ENCODE measurements at places on chromosomes 13 and 19. TPM values are rescaled to one million over a fixed set of nuclear protein-coding genes. Genes with fewer than 3 reads are reported as not detected.

DNA sequence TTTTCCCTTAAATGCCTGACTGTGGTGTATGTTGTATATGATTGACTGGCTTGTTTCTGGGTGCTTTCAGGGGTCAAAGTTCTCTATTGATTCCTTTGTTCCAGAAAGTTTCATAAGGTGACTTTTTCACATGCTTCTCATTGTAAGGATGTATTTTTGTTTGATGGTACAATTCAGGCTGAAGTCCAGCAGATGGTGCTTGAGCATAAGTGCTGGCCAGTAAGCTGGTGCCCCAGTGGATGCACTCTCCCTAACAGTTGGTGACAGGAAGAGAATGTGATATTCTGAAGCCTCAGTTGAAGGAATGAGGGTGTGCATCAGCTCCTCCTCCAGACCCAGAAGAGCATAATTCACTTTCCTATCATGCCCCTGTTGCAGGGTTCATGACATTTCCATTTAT lies 1941.6 kb upstream of the PRR20A start:
- DNase-seq = peak; percentile 0

DNA sequence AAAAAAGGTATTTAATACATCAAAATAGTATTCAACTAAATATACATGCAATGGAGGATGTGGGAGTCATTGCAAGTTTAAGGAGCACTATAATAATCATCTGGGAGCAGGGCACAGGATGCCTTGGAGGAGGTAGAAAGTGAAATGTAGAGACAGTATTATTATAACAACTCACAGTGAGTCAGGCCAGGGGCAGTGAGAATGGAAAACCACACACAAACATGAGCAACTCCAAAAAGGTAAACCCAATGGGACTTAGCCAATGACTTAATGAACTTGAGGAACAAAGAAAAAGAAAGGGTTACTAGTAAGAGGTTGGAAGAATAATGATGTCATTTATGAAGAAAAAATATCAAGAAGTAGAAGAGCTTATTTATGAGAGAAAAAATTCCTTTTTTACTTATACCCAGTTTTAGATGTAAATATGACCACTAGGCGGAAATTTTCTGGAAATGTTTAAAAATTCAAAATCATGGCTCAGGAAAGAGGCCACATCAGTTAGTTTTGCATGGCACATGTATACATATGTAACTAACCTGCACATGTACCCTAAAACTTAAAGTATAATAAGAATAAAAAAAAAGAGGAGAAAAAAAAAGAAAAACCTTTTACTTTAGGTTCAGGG lies 389.3 kb downstream of the SUCLA2 start:
- no peak for DNase-seq

DNA sequence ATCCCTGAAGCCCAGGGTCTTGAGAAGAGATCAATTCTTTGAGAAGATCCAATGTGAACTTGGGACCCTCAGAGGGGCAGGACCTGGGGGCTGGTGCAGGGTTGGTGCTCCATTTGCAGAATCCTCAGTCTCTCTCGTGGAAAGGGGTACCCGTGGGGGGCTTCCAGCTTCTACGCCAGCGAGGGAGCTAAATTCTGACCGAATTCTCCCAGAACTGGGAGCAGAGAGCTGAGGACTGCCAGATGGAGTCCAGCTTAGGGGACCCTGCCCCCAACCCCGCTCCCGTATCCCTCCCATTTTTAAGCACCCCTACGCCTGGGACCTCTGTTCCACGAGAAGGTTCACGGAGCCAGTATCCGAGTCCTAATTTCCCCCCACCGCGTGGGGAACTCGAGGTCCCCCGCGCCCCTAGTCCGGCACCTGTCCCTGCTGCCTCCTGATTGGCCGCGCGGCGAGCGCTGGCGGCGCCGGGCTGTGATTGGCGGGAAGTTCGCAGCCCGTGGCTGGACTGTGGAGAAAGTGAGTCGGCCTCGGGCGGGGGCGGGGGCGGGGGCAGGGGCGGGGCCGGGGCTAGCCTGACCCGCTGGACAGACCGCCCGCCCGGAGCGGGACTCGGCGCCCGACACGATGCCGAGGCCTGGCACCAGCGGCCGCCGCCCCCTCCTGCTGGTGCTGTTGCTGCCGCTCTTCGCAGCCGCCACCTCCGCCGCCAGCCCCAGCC lies 4.4 kb upstream of the LTBP4 start:
- DNase-seq = no peak

DNA sequence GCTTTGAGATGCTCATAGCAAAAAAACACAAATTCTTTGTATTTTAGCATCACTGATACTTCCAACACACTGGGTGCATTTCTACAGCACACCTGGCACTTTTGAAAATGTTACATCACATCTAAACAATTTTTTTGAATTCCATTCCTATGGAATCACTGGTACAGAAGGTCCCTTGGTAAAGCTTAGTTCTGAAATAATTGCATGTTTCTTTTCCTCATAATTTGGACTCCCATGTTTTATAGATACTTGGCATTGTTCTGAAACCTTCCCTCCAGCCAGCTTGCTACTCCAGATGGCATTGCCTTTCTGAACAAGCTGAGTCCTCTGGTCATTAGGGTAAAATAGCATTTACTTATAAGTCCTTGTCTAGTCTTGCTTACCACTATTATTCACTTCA lies 481.3 kb upstream of the GPC6 start:
- peak; percentile 23 for DNase-seq

DNA sequence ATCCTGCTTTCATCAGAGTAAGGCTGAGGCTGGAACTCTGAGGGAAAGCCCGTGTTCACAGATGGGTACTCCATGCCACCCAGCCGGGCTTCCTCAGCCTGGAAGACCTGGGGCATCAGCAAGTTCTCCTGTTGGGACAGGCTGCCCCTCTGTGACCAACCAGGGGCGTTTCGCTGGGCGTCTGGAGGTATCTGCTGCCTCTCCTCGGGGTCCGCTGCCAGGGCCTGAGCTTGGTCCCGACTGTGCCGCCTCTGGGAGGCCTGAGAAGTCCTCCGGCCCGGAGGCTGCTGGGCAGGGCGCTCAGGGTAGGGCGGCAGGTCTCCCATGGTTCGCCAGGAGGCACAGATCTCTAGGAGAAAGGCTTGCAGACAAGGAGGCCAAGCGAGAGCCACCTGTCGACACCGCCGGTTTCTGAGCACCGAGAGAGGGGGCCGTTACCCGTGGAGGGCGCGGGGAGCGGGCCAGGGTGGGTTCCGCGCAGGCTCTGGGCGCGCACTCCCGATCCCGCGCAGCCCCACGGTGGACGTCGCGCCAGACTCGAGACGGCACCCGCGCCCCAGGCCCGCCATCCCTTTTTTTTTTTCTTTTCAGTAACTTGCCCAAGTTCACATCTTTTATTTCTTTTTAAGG lies at the start of gene RSPH6A:
RSPH6A (minus strand) TSS at position 458 of the 630 bp plus-strand sequence; CDS start at position 326, 132 bp downstream.
- no peak for DNase-seq

DNA sequence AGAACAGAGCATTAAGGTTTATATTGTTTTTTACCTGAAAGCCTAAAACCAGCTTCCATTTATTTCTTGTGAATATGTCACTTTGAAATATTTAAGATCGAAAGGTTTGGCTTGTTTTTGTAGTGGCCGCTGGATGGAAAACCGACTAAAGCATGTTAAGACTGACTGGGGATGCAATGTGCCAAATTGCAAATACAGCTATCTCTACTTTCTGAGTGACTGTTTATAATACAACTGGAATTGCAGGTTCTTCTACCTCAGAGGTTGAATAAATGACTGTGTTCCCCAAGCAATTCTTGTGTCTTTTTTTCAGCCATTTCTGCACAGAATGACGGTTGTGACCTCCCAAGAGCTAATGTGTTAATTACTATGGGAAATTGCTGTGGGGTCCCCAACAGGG lies 50.0 kb upstream of the TMTC4 start:
- DNase-seq = peak; percentile 1

GRCh38 chr13:97695684-97696083 lies 257.8 kb upstream of the IPO5 start:
- no peak for DNase-seq

PPP5C gene
- 31.3 TPM for total RNA-seq

RTBDN gene
- total RNA-seq = not detected

All from bronchial epithelial cell (primary cell).